Naive B cell (primary cell): ENCODE measurements at places on chromosomes 7 and 10. TPM values are rescaled to one million over a fixed set of nuclear protein-coding genes. Genes with fewer than 3 reads are reported as not detected.

- DNase-seq = no peak
These were observed 48.5 kb downstream of the SP4 start for GRCh38 chr7:21476429-21476828.

DNA sequence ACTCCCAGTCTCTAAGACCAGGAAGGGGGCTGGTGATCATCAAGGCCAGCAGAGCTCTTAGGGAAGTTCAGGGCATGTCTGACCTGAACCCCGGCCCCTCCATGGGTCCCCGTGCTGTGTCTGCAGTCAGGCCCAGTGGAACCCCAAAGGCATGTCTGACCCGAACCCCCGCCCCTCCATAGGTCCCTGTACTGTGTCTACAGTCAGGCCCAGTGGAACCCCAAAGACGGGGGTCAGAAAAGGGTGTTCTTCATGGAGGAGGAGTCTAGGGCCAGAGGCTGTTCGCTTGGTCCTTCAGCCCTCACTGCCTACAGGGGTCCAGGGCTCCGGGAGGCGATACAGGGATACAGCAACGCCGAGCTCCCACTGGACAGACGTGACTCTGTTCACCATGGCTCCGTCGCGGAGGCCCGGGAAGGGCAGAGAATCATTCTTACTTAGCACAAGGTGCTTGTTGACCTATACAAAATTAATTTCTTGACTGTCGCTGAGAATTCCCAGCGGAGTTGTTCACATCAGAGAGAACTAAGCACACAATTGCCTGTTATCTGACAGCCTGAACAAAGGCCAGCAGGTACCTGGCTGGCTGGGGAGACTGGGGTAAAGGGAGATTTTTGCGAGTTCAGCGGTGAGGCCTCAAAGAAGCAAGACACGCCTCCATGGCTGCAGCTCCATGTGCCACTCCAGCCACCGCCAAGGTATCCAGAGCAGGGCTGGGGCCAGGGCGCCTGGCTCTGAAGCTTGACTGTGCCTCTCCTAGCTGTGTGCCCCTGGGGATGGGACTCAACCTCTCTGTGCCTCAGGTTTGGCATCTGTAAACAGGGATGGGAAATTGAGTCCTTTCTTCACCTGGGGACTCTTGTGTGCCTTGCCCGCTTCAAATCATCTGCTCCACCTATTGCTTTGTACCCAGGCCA lies 26.8 kb downstream of the EN2 start:
- no peak for DNase-seq

GRCh38 chr7:138137423-138138171 lies 61.3 kb downstream of the AKR1D1 start:
- DNase-seq = no peak

Gene NEUROD6
- polyA plus RNA-seq = not detected

DNA sequence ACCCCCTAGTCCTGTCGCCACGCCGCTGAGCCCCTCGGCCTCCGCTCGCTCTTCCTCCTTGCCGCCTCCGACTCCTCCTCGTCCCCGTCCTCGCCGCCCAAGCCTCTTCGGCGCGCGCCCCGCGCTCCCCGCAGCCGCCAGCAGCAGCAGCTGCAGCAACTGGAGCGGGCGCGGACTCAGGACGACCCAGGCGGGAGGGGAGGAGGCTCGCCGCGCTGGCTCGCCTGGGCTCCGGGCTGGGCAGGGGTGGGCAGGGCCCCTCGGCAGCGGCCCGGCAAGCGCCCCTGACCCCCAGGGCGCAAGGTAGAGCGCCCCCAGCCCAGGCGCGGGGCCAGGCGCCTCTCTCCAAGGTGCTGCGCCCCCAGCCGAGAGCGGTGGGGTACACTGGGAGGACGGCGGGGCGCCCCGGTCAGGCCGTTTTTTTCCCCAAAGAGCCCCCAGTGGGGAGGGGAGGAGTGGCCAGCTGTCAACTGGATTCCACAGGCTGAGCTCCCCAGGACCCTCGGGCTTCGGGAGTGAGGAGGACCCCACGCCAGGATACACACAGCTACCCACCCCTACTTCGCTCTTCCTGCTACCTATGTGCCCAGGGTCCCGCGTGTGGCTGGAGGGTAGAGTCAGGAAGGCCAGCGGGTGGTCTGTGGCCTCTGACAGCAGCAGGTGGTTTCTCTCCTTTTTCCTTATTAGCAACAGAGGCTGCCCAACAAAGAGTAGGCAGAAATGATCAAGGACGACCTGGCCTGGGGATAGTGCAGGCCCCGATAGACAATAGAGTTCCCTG lies 903 bp upstream of the KCNMA1 start:
- no peak for DNase-seq

Gene CC2D2B
- polyA plus RNA-seq = 0.37 TPM

DNA sequence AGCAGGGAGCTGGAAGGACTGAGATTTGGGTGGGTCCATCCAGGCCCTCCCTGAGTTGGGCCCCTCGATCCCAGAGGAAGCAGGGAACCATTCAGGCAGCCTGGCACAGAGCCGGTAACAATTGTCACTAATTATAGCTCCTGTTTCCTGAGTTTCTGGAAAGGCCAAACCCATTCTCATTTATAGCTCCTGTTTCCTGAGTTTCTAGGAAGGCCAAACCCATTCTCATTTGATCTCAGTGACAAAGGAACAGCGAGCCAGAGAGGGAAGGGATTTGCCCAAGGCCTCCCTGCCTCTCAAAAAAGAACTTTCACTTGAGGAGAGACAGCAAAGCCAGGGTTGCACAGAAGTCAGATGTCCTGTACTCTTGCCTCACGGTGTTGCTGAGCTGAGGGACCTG lies 521.9 kb downstream of the TYW1 start:
- DNase-seq = no peak

DNA sequence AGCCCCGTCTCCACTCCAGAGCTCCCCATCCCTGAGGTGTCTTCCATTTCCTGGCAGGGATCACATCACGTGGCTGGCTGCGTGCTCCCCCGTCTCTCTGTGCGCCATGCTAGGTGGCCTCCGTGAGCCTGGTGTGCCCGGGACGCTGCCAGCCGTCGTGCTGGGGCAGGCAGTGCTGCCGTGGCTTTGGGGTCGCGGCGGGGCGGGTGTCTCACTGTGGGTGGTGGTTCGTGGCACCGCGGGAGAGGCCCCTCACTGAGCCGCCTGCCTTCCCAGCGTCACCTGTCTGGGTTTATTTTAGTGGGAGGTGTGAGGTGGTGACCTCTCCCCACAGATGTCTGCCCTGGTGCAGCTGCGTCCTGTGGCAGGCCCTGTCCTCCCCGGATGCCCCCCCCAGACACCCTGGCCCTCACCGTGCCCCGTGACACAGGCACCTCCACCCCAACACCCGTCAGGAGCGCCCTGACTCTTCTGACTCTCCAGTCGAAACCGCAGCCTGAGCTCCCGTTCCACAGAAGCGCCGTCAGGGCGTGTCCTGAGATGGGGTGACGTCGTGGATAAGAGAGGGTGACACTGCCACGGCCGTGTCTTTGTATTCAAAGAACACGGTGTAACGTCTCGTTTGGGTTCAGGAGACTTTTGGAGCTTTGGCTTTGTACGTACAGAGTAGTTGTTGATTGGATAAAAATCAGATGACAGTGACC lies 18.0 kb downstream of the GET4 start:
- DNase-seq = no peak

DNA sequence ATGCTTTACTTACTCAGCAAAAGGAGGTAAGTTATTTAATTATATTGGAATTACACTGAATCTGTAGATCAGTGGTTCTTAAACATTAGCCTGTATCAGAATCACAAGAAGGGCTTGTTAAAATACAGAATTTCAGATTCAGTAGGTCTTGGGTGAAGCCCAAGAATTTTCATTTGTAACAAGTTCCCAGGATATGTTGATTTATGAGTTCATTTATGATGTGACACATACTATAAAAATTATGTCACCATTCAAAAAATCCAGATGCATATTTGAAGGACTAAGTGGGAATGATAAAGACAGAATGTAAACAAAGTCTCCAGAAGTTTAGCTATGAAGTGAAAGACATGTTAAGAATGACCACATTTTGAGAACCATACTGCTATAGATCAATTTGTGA lies 52.3 kb downstream of the HECTD2 start:
- no peak for DNase-seq

GRCh38 chr7:18927134-18927533 lies 190.3 kb downstream of the TWIST1 start:
- no peak for DNase-seq

DNA sequence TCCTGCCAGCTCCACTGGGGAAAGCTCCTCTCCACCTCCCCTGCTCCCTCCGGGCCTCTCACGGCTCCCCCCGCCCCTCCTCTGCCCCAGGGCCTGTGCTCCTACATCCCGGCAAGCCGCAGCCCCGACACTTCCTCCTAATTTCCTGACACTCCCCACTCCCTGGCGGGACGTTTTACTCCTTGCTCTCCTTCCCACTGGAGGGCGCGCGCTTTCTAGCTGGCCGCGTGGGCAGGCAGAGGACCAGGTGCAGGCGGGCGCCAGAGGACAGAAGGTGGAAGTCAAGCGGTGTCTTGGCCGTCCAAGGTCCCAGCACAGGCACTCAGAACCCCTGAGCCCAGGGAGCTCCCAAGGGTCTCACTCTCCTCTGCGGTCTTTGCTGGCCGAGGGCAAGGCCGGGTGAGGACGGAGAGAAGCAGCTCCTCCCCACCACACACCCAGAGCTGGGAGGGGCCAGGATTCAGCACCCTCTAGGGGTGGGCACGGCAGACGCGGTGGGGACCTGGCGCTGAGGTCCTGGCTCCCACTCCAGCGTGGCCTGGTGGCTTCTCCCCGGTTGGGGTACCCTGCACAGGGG lies 19.1 kb downstream of the ADAM8 start:
- DNase-seq = peak; percentile 50

DNA sequence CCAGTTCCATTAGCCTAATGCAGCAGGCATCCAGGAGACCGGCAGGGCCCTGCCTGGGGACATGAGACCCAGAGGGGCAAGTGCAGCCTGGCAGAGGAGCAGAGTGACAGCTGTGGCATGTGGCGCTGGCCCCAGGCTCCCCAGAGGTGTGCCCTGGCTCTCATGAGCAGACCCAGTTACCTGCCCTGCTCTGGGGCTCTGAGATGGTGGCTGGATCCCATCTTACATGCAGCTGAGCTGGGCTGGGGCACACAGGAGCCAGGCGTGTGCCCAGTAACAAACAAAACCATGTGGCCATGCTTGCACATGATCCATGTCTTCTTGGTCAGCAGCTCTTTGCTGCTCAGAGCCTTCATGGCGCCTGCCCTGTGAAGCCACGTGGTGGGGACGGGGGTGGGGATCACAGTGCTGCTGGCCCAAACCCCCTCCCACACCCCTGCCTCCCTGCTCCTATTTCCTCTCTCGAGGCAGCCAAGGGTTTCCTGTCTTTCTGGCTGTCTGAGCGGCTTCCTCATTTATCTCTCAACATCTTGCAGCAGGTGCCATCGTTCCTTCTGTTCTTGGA lies 40.3 kb upstream of the GTF2I start:
- peak; percentile 39 for DNase-seq

DNA sequence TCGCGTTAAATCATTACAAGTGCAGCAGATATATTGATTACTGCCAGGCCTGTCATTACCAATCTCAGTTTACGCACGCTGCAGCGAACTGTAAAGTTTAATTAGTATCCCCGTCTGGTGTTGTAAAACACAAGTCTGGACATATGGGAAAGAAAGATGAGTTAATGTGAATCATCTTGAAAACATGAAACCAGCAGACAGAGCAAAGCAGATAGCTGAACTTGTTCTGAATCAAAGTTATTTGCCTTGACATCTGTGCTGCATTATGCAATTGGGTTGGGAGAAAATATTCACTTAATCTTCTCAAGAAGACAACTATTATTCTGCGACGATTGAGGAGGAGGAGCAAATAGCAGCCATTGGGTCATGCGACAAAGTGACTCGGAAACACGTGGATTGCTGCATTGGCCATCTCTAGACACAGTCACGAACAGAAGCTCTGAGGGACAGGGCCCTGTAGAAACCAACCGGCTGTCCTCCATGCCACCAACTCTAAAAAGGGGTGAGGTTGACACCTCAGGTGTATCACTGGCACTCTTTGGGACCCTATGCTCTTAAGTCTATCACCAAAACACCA lies 156.3 kb upstream of the C7orf33 start:
- DNase-seq = no peak

Gene VAX1
- polyA plus RNA-seq = not detected

Gene CRPPA
- 0.71 TPM for polyA plus RNA-seq

DNA sequence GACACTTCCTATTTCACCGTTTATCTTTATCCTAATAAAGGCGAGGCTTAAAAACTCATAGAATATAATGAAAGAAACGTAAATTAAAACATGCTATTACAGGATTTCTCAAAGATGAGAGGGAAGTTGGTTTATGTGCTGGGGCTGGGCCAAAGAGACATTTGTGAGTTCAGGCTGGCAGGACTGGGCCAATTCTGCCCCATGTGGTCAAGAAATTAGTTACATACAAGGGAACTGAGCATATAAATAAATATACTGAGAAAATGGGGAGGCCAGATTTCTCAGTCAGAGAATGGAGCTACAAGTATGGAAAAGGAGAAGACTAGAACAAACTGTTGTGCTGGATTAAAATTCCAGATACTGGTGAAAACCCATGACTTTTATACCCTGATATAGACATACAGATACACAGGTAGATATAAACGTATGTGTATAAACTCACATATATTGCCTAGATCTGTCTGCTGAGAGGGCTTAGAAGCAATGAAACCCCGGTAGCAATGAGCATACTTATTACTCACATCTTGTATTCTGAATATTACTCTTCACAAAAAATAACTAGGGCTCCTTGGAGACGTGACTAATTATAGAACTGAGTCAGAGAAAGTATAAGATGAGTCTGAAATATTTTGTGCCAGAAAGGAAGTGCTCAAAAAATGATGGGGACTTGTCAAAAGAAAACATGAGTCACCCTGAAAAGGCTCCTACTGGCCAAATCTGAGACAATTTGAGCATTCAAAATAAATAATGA lies 155.7 kb upstream of the FGFR2 start:
- no peak for DNase-seq

Gene MRC1
- polyA plus RNA-seq = not detected

DNA sequence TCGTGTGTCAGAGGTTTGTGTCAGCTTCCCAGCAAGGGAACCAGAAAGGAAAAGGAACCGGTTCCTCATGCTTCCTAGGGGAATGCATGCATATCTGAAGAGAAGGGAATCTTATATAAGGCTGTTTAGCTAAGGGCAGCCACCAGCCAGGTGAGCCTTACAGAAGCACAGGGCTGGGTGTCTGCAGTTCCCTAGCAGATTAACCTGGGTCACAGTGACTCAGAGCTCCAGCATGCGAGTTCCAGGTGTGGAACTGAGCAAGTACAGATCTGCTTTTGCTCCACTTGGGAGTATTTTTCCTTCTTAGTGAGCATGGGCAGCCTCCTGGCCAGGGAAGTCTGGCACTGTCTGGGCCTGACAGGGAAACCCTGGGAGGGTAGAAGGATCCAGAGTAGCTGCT lies 957 bp upstream of the ANKRD2 start:
- no peak for DNase-seq

GRCh38 chr10:132542819-132543218 lies 5.2 kb downstream of the INPP5A start:
- DNase-seq = no peak

- DNase-seq = no peak
These were observed 112.6 kb upstream of the ADAM12 start for GRCh38 chr10:126500866-126501265.

- no peak for DNase-seq
These were observed 94.8 kb downstream of the POLL start for GRCh38 chr10:101493249-101493648.

DNA sequence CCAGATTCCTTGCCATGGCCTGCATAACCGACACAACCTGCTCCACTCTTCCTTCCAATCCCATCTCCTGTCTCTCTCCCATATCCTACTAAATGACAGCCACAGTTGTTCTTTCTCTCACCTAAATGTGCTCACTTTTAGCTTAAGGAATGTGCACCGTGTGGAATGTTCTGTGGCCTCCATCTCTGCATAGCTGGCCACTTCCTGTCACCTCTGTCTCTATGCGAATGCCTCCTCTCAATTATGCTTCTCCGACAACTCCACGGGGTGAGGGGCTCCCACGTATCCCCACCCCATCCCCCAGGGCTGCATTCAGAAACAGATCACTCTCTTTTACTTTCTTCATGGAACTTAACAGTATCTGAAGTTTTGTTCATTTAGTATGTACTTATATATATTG lies 110.7 kb downstream of the RAB18 start:
- DNase-seq = no peak
